ENCODE measurements at places on chromosomes 16 and 17.
A peak's percentile ranks its signal among the peaks of the same experiment; 100 is the strongest.

DNA sequence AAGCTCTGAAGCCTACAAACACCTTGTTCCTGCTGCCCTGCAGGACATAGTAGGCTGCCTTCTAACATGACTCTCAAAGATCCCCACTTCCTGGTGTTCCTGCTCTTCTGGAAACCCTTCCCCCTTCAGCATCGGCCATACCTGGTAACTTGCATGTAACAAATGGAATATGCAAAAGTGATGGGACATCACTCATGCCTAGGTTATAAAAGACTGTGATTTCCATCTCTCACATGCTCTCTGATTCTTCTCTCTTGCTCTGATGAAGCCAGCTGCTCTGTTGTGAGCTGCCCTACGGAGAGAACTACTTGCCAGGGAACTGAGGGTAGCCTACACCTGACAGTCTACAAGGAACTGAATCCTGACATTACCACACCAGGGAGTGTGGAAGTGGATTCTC, 72.9 kb upstream of the IRX6 start:
- DNase-seq: no peak

DNA sequence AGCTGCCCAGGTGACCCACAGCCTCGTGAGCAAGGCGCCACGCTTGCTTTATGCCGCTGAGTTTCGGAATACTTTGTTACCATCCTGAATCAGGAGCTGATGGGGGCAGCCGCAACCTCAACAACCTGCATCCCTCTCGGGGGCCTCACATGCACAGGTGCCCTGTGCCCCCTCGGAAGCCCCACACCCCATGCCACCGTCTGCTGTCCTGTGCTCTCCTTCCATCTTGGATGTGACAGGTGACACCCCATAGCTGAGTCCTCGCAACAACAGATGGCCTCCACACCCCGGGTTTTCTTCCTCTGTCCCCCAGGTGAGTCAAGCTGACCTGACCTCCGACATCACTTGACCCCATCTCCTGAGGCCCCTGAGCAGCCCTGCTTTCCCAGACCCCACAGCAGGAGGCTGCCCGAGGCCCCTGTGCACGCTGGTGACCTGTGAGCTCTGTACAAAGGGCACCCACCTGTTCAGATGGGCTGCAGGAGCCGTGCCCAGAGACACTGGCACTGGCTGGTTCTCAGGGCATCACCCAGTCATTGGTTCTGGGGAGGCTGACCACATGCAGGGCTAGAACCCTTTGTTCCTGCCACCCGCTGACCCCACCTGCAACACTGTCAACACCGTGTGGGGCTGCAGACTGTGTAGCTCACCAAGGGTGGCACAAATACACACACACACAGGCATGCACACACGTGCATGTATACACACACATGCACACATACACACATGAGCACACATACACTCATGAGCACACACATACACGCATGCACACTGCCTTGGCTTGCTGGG, 57.7 kb downstream of the RMI2 start:
- DNase-seq: no peak

GRCh38 chr17:74245145-74245831, 28.7 kb upstream of the DNAI2 start:
- DNase-seq: no peak

DNA sequence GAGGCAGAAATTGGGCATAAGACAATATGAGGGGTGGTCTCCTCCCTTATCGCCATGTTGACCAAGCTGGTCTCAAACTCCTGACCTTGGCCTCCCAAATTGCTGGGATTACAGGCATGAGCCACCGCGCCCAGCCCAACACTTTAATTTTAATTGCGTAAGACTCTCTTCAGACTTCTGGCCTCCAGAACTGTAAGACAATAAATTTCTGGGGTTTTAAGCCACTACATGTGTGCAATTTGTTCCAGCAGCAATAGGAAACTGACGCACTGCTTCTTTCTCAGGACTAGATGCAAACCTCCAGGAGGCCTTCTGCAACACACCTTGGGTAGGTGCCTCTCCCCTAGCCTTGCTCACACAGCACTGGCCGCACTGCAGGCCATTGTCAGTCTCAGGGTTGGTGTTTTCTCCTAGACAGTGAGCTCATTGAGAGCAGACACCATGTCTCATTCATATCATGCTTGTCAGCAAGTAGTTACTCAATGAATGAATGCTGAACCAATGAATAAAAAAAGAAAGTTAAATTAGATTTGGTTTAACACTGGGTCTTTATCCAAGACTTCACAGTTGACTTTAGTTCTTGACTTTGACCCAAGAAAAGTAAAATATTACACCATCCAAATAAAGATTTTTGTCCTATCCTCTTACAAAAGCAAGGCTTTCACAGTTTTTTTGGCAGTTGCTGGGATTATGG, 5.5 kb upstream of the ACSF2 start:
- DNase-seq: no peak

GRCh38 chr17:7856011-7856810, 1.1 kb downstream of the NAA38 start:
- peak; percentile 43 for DNase-seq

- no peak for DNase-seq
Observed at GRCh38 chr16:3480901-3481695, 14.2 kb downstream of the C16orf90 start.

DNA sequence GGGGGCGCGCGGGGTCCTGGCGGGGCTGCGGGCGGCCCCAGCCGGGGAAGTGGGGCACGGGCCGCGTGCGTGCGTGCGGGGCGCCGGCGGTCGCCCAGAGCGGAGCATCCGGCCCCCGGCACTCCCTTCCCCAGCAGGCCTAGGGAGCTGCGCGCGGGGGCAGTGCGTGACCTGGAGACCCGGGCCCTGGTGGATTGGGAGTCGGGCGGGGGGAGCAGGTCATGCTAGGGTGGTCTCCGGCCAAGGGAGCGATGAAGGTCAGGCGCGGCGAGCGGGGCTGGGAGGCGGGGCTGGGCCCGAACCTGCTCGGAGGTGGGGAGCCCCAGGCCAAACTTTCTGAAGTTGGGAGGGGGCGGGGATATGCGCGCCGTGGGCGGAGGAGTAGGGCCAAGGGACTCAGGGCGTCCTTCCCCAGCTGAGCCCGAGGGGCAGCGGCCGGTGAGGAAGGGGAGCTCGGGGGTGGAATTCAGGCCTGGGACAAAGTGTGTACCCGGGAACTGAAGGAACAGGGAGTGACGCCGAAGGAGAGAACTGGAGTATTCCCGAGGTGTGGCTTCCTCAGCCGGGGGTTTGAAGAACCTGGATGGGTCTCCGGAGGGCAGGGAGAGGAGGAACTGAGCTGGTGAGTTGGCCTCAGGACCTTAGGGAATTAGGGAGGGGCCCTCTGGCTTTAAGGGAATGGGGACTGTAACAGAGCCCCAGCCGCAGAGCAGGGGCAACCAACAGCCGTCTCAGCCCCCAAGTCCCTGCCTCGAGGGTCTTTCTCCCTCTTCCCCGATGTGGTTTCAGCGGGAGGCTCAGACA, 589 bp downstream of the XYLT2 start:
- DNase-seq: peak; percentile 46

DNA sequence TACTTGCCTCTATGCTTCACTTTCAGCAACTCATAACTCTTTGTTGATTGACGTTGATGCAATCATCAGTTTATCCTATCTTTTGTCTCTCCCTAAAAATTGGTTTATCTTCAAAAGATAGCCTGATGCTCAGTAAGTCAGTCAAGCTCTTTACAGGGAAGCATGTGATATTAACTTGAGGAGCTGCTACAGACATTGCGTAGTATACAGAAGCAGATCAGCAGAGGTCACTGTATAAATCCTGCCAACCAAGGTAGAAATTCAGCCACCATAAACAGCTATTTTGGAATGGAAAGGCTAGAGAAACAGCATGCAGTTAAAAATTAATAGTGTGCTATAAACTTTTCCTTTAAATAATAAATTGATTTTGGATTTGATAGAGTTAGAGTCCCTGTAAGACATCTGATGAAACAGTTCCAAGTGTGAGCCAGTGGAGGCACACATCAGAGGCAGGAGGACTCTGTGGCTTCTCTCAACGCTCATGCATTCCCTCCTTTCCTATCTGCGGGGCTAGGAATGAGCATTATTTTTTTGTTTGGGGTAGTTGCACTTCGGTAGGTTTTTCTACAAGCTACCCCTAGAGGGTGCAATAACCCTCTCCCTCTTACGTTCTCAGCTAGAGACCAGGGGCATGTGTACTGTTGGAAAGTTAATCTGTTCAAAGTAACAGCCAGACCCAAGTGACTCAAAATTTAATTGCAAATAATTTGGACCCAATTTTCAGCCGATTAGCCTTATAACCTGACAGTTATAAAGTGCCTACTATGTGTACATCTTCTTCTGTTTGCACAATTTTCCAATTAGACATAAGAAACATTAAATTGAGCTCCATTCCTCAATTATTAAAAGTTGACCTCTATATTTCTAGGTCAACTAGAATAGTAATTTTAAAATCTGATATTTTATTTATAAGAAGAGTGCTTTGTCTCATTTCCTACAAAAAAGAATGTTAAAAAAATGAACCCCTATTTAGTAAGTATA, 647.7 kb upstream of the SOX9 start:
- DNase-seq: peak; percentile 21

DNA sequence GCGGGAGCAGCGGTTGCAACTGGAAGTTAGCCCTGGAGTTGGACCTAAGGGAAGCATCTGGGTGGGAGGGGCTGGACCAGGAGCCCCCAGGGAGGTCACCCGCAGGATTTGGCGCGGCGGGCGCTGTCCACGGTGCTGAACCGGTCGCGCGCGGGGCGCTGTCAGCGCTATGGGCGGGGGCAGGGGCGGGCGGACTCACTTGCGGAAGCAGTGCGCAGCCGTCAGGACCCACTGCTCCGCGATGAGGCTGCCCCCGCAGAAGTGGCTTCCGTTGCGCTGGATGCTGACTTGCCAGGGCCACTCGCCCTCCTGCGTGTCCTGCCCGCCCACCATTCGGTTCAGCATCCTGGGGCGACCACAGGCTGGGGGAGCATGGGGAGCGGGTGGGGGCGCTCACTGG, 4.5 kb downstream of the PRSS27 start:
- peak; percentile 63 for DNase-seq

GRCh38 chr16:77304877-77305276, 105.7 kb downstream of the SYCE1L start:
- no peak for DNase-seq

GRCh38 chr17:50107790-50108414, 12.8 kb downstream of the PDK2 start:
- DNase-seq: no peak

GRCh38 chr17:81481073-81481799, 31.4 kb downstream of the ACTG1 start:
- DNase-seq: peak; percentile 25

GRCh38 chr16:8621572-8622314, at the start of gene METTL22:
Gene METTL22, plus strand, starts transcription at chr16:8621698. Its CDS starts 3,968 bp downstream, at chr16:8625666.
- peak; percentile 93 for DNase-seq

- no peak for DNase-seq
Observed at GRCh38 chr17:673200-673681, 41.4 kb downstream of the VPS53 start.

DNA sequence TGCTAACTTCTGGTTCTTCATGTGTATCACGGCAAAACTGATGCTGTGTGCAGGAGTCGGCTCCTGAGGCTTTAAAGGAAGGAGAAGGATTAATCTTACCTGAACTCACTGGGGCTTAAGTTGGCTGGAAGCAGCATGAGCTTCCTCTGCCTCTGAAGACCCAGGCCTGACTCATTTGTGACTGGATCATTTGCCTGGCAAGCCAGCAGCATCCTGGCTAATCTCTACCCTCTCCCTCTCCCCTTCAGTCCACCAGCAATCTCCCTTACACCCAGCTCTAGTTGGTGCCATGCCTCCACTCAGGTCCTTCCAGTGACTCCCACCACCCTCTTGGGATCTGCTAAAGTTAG, 150.3 kb downstream of the IRX3 start:
- no peak for DNase-seq

GRCh38 chr16:7055443-7055842, 277.2 kb upstream of the RBFOX1 start:
- DNase-seq: no peak

DNA sequence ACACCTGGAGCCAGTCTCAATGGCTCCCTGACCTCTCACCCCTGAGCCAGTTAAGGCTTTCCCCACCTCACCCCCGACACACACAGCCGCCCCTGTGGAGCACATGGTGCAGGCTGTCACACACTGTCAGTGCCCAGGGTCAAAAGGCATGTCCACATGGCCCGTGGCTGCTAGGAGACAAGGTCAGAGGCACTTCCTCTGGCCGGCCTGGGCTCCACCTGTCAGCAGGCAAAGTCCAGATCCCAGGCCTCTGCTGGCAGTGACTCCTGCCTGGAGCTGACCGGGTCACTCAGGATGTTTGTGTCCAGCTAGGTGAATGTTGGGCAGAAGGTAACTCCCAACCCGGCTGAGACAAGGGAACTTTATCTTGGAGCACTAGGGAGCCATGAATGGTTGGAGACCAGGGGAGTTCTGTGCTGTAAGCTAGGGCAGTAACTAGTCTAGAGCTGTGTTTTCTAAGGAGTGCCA, 6.0 kb downstream of the SREBF1 start:
- DNase-seq: no peak

- no peak for DNase-seq
Observed at GRCh38 chr16:56344518-56345405, 80.6 kb downstream of the AMFR start.

DNA sequence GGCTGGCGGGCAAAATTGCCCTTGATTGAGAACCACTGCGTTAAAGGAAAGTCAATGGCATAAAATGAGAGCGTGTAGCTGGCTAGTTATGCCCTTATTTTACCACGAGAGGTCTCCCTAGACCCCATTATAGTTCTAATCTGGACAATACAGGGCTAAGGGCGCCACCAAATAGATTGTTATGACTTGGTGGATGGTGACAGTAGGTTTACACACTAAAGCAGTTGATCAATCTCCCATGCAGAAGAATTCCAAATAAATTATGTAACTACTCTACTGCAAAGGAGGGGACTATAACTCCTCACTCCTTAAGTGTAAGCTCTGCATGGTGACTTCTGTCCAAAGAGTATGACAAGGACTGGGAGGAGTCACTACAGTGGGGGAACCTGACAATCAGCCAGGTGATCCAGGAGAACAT, 20.4 kb upstream of the YPEL2 start:
- DNase-seq: peak; percentile 85

- no peak for DNase-seq
Observed at GRCh38 chr17:8069587-8069860, 18.0 kb downstream of the ALOX12B start.

DNA sequence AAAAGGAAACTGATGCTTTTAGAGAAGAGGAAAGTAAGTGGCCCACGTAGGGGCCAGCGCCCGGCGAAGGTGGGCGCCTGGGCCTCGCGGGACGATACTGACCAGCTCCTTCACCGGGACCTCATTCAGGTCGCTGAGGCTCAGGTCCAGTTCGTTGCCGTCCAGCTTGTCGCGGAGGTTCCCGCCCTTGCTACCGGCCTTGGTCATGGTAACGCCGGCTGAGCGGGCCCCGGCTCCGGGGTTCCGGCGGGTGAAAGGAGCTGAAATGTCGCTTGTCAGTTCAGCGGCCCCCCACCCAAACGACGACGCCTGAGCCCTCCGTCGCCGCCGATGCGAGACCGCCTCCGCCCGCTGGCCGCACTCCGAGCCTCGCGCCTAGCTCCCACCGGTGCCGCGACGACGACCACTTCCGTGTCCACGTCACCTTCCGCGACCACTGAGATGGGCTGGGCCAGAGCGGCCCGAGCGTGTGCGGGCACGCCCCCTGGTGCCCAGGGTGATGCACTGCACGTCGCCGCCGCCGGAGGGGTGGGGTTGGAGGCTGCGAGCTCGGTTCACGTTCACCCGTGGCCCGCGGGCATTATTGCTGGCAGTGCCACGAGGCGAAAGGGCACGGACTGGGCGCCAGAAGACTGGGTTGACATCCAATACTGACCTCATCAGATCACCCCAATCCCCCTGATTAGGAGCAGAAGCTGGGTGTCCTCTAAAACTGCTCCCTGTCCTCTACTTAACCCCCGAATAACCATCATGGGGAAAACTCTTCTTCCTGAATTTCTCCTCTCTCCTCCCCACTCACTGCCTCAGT, at the start of gene LRRC59:
LRRC59 (minus strand) TSS at position 413 of the 808 bp plus-strand sequence; CDS start at position 207, 206 bp downstream.
- peak; percentile 93 for DNase-seq

GRCh38 chr16:57689762-57690558, 4.6 kb upstream of the DRC7 start:
- DNase-seq: peak; percentile 59
